Right cardiac atrium (tissue), 5 donors: ENCODE measurements at places on chromosomes 16 and 17.

GRCh38 chr16:15954814-15955151 lies 5.4 kb downstream of the ABCC1 start:
- DNase-seq: peak; percentile 66

GRCh38 chr17:34858591-34859565 lies 102.4 kb downstream of the CCT6B start:
- DNase-seq: no peak

DNA sequence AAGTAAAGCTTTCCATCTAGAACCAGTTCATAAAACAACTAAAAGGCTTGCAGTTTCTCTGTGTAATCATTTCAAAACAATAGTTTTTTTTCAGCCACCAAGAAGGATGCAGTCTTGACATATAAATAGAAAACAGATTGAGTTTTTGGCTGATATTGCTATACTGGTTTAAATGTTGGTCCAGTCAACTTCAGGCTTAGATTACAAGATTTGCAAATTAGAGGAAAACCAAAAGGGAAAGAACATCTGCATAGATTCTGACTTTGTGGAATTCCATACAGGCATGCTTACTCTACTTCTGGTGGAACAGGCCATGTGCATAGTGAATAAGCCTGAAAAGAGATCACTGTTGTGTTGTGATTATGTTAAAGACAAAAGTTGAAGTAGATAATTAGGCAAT lies 150.3 kb downstream of the BCAS3 start:
- DNase-seq: no peak

- peak; percentile 37 for DNase-seq
These were observed 83.5 kb downstream of the ADCY9 start for GRCh38 chr16:4032768-4033167.

DNA sequence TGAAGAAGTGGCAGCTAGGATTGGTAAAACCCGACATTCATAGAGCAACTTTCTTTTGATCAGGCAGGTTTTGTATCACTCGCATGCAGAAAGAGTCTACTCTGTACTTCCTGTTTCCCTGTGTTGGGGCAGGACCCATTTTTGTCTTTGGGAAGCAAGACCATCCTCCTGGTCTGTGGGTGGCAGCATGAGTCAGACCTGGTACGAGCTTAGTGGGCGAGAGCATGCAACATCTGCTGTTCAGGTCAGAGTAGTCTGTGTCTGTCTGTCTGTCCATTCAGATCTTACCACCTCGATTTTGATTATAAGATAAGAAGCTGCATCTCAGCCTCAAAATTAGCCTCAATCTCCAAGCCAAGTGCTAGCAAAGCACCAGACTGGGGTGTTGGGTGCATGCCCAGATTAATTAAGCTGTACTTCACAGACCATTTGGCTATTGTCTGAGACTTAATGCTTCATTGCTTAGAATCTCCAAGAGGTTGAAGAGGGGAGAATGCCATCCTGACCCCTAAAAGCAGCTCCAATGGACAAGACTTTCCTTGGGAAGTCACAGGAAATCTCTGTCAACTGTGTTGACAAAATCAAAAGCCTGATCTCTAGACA lies 110.9 kb downstream of the XYLT1 start:
- no peak for DNase-seq

GRCh38 chr17:49488612-49489011 lies 6.5 kb upstream of the NGFR start:
- DNase-seq: no peak

- DNase-seq: no peak
These were observed 14.9 kb downstream of the ADGRG1 start for GRCh38 chr16:57643147-57643874.

DNA sequence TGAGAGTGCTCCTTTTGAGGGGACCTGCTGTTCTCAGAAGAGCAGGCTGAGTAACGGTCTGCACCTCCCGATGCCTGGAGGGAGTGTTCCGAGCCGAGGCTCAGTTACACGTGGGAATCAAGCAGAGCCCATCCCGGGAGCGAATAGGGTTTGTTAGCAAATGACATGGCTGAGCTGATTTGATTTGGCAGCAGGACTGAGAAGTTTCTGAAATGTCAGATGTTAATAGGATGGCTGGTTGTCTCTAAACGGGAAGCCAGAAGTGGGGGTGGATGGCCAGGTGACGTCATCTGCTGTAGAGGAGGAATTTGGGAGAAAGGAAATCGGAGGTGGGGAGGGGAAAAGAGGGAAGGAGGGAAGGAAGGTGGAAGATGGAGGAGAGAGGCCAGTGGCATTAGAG lies 128.0 kb downstream of the RAP1GAP2 start:
- no peak for DNase-seq

- peak; percentile 78 for DNase-seq
These were observed 17.6 kb downstream of the HIGD1B start for GRCh38 chr17:44865231-44865660.

DNA sequence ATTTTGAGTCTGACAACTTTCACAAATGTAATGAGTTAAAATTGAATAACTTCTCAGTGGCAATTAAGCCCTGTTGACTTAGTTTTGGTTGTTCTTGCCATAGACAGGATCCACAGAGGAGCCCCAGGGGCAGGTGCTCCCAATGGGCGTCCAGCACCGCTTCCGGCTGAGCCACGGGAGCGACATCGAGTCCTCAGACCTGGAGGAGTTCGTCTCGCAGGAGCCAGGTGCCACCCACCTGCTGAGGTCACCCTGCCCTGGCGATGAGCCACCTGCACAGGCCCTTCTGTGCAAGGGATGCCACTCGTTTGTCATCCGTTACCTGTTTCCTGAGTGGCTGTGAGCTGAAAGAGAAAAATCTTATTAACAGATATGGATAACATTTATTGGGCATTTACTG lies 10.7 kb downstream of the CCDC40 start:
- no peak for DNase-seq

GRCh38 chr16:67463059-67463458 lies 17.9 kb downstream of the ATP6V0D1 start:
- DNase-seq: no peak

DNA sequence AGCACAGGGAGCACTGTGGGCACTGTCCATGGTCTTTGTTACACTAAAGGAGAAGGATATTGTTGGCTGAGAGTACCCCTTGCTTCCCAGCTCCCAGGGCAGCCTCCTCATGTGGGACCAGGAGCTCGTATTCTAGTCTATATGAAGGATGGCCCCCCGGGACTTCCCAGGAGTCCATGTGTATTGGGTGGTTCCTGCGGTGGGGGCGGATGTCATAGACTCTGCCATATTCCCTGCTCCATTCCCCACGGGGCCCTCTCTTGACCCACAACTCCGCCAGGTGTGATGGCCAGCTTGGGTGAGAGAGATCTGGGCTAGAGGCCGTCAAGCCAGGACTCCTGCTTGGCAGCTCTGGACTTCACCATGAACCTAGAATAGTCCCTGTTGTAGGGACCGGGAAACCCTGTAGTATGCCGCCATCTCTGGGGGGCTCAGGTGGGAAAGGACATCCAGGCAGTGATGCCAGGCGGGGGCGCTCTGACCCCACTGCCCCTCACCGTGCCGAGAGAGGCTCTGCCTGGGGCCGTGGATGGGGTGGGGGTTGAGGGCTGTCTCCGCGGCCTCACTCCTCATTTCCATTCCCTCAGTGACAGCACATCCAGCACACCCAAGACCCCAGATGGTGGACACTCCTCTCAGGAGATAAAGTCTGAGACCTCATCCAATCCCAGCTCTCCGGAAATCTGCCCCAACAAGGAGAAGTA lies 37.8 kb downstream of the OR1D5 start:
- no peak for DNase-seq

- no peak for DNase-seq
These were observed 5.2 kb downstream of the CDH13 start for GRCh38 chr16:82631701-82632685.

- DNase-seq: no peak
These were observed 9.4 kb downstream of the KIAA0513 start for GRCh38 chr16:85037050-85037410.

GRCh38 chr16:15055141-15056053 lies 477 bp downstream of the NTAN1 start:
- DNase-seq: no peak

- no peak for DNase-seq
These were observed 44.6 kb upstream of the ADCY9 start for GRCh38 chr16:4160658-4161430.

GRCh38 chr16:27520982-27521673 lies 28.6 kb downstream of the GTF3C1 start:
- peak; percentile 87 for DNase-seq

DNA sequence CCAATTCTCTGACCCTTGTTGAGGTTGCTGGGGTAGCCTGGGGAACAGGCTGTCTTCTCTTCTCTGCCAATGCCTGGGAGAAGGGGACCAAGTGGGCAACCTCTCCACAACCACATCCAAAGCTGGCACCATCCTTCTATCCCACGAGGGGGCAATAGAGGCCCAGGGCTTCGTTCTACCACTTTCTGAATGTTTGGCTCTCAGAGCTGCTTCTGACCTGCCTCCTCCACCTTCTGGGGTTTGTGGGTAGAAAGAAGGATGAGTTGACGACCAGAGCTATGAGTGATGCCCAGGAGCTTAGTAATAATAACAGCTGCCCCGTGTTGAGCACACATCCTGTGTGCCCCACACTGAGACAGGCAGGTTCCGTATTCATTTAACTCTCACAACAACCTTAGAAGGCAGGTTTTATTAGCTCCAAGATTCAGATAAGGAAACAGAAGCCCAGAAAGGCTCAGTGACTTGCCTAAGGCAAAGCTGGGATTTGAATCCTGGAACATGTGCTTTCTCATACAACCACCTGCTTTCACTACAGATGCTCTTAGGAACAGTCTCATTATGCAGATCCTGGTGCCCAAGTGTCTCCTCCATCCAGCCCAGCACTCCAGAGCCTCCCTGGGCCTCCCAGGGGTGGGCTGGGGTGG lies 11.1 kb downstream of the TSPOAP1 start:
- DNase-seq: no peak

- DNase-seq: peak; percentile 55
These were observed 29.1 kb downstream of the AKAP1 start for GRCh38 chr17:57114085-57114673.

DNA sequence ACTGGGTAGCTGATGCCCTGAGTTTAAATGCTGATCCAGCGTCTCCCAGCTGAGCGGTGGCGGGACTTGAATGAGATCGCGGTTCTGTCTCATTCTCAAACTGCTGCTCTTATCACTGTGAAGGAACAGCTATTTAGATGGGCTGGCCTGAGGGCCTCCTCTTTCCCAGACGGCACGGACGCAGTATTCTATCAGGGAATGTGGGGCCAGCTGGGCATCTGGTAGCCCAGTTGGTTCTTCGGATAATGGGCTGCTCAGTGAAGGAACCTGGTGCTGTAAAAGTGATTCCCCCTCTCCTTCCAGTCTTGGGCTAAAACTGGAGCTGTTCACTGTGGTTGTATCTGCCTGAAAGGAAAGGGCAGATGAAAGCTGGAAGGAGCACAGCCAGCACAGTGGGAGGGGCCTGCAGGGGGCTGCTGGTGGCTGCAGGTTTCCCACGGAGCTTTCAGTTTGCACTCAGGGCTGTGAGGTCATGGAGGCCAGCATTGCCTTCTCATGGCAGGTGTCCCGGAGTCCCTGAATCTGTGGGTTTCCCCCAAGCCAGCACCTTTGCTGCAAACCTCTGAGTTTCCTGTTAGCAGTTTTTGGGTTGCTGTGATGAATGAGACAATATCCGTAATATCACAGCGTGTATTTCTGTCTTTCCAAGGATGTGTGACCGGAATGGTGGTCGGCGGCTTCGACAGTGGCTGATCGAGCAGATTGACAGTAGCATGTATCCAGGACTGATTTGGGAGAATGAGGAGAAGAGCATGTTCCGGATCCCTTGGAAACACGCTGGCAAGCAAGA lies 3.6 kb downstream of the IRF8 start:
- no peak for DNase-seq

- DNase-seq: peak; percentile 68
These were observed 58.3 kb downstream of the B9D1 start for GRCh38 chr17:19304209-19304608.

DNA sequence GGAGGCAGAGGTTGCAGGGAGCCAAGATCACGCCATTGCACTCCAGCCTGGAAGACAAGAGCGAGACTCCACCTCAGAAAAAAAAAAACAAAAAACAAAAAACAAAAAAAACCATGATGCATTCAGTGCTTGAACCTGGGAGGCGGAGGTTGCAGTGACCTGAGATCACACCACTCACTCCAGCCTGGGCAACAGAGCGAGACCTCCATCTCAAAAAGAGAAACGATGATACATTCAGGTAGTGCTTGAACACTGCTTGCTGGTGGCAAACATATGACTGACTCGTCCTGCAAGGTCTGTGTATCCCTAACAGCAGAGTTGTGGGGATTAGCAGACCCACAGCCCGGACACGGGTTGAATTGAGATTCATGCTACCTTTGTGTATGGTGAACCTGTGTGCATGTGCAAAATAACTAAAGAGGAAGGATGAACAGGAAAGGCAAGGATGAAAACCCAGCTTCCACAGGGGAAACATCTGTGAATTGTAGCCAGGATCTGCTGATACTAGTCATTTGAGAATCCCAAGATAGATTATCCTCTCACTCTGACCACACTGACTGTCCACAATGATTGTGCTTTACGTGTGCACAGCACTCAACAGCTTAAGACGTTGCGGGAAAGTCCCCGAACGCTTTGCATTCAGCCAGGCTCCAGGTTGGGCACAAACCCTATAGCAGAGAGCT lies 52.4 kb upstream of the MRPS23 start:
- DNase-seq: no peak

DNA sequence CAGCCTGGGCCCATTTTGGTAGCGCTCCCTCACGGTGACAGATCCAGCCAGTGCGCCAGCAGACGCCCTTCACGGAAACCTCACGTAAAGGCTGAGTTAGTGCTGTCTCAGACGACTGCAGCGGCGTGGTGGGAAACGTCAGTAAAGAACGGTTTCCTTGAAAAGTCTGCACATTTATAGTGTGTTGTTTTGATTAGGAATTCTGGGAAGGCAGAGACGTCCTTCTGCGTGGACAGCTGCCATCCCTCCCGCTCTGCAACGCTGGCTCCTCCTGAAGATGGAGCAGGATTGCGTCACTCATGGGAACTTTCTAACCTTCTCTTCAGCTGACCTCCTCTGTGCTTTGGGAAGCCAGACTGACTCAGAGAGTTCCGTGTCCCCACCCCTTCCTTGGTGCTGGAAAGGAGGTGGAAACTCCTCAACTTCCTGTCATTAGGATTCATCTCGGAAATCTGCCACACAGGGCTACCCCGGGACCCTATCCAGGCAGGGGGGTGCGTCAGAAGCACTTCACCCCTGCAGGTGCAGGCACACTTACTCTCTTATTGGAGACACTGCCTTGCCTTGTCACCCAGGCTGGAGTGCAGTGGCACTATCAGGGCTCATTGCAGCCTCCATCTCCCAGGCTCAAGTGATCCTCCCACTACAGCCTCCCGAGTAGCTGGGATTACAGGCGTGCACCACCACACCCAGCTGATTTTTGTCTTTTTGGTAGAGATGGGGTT lies 24.3 kb upstream of the CRISPLD2 start:
- peak; percentile 88 for DNase-seq
